Smooth muscle cell of the brain vasculature (primary cell): ENCODE measurements at places on chromosomes 4 and X.

DNA sequence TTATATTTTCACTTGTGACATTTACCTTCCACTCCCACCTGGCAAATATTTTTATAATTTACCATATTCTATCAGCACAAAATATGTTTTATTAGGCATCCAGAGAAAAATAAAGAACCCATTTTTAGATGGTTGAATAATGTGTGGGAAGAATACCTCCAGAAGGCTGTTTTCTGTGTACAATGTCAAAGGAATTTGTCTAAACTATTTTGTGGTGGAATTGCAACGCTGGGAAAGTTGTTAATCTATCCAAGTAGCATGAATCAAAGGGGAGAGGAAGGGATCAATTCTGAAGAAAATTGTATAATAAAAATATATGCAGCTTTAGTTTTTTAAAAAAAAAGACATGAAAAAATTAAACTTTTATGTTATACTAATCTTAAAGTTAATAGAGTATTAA is 706.5 kb downstream of the FSTL5 start:
- no peak for DNase-seq

DNA sequence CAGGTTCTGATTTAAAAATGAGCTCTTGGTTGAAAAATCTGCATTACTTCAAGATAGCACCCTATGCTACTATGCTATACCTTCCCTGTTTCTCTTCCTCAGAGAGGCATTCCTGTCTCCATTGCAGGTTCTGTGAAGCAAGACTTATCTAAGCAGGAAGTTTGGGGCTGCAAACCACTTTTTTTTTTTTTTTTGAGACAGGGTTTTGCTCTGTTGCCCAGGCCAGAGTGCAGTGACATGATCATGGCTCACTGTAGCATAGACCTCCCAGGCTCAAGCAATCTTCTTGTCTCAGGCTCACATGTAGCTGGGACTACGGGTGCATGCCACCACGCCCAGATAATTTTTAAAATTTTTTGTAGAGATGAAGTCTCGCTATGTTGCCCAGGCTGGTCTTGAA is 4.0 kb upstream of the CCNG2 start:
- DNase-seq: no peak

GRCh38 chrX:56554870-56555269 is 8.6 kb upstream of the UBQLN2 start:
- DNase-seq: no peak

DNA sequence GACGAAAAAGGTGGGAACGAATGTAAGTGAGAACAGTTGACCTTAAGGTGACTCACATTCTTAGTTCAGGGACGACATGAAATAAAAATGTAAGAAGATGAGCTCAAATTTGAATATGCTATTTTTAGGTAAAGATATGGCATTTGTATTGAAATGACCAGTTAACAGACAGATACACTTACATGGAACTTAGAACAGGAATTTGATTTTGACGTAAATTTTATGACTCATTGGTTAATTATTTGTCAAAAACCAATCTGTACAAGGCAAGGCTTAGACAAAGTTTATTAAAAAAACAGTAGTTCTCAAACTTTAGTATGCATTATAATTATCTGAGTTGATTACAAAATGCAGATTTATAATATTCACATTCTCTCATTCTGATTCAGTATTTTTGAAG is 469.4 kb downstream of the CFAP47 start:
- no peak for DNase-seq

DNA sequence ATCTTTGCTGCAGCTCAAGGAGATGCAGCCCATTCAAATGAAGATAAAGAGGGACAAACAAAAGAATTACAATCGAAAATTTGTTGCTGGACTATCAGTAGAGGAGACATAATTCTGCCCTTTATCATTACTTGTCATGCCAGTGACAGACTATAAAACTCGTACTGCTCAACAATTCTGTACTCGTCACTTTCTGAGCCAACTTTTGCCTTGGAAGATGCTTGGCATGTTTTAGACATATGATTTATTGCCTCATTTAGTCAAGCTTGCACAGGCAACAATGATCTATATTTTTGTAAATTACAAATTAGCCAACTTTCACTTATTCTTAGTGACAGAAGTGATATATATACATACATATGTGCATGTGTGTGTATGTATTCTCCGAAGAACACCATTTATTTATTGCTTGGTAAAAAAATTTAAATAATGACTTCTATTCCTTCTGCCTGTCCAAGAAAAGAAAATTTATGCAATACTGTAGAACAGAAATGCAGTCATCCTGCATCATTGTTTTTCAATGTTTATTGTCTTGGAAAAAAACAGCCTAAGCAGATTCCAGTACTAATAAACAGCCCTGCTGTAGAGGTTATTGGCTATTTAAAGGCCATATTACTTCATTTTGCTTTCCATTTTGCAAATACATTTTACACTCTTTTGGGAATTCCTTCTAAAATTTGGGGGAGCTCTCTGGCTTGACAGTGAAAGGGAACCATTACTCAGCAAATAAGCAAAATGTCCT is 374.9 kb upstream of the GALNT7 start:
- no peak for DNase-seq

- no peak for DNase-seq
These were observed 10.8 kb downstream of the UCP1 start for GRCh38 chr4:140557831-140558435.

- no peak for DNase-seq
These were observed 576.4 kb upstream of the SLIT2 start for GRCh38 chr4:19675172-19675811.
